ENCODE measurements at places on chromosomes 6 and 20.

DNA sequence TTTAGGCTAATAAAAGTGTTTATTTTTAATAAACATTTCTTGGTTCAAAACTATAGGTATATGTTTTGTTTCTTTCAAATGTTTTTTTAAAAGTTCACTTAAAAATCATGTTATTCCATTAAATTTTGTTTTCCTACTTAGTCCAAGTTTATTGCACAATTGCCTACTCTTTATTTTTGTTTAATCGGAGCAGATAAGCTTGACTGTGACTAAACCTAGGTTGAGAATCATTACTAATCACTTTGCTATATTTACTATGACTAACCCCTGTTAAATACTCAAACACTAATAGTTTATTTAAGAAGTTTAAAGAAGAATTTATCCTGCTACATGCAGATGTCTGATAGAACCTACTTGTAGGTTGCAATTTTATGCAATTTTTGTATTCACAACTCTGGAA, 18.8 kb downstream of the MAP3K4 start:
- no peak for DNase-seq

GRCh38 chr6:53837865-53838769, 43.3 kb downstream of the LRRC1 start:
- DNase-seq, result no peak

DNA sequence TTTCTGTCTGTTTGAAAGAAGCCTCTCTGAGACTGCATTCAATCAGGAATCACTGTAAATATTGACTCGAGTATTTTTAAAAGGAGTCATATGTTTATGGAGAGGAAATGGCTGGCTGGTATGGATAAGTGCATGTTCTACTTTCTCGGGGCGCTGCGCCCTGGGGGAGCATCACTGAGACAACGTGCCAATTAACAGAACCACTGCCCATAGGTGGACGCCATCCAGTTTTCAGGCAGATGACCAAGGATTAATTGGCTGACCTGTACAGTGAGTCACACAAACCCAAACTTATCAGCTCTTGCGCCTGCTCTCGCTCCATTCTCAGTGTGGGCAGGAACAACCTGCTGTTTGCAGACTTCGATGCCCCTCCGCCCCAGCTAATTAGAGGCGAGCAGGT, 571.2 kb downstream of the QKI start:
- DNase-seq, result no peak

DNA sequence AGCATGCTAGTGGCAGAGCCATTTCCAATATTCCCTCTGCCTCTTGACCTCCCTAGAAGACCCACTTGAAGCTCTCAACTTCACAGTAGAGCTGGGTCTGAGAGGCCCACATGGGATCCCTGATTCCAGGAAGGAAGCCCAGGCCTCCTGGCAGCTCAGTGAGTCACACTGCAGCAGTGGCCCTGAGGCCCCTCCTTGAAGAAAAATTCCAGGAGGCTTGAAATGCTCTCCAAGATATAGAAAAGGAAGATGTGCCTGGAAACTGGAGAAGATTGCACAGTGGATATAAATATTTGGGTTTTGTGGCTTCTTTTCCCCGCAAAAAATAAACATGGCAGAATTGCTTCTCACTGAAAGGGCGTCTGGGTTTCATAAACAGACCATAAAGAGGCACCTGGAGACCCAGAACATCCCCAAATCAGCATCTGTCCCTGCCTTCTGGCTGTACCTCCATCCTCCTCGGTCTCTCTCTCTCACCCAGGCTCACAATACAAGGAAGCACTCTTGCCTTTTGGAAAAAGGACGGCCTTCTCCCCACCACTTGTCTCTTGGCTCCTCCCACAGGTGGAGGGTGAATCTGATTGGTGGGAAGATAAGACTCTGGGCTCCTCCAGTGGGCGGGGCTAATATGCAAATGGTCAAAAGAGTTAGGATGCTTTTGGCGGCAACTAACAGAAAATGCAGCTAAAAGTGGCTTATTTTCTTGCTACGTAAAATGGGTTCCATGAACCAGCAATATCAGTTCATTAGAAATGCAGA, 200.0 kb upstream of the SULF2 start:
- DNase-seq, result no peak

DNA sequence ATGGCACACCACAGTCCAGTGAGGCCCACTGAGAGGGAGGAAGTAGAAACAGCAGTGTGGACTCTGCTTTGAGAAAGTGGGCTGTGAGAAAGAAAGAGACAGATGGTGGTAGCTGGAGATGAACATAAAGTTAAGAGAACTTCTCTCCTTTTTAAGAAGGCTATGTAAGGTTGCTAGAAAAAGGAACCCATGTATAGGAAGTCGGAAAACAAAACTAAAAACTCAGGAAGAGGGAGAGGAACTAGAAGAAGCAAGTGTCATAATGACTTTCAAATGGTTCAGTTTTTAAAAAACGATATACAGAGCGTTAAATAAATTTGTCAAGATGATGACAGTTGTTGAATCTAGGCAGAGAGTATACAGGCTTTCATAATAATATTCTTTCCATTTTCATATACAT, 25.4 kb upstream of the GMNN start:
- DNase-seq, result no peak

- DNase-seq, result no peak
Measured at GRCh38 chr6:149045404-149045803, 272.1 kb upstream of the TAB2 start.

GRCh38 chr6:125082908-125083683, 70.5 kb upstream of the TPD52L1 start:
- no peak for DNase-seq

- no peak for DNase-seq
Measured at GRCh38 chr20:53737396-53738038, 143.9 kb upstream of the ZNF217 start.

- DNase-seq, result no peak
Measured at GRCh38 chr6:141153563-141153962, 979.2 kb upstream of the GJE1 start.

DNA sequence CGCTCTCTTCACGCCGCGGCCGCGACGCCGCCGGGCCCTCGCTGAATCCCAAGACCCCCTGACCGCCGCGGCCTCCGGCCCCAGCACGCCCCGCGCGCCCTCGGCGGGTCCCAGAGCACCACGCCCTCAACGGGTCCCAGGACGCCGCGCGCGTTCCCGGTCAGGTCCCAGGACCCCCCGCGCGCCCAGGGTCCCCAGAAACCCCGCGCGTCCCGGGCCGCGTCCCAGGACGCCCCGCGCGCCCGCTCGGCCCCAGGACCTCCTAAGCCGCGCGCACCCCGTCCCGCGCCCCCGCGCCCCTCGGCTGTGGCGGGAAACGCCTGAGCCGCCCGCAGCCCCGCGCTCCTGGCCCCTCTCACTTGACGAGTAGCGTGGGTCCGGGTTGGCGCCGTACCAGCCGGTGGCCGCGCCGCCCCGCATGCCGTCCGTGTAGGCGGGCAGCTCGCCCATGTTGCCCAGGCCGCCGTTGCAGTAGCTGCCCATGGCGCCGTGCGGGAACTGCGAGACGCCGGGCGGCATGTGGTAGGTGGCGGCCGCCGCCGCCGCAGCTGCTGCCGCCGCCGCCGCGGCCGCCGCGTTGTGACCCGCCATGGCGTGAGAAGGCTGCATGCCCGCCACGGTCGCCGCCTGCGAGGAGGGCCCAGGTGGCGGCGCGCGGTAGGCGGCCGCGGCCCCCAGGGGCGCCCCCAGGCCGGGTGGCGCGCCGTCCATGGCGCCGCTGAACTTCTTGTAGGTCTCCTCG, 556 bp downstream of the NKX2-4 start:
- no peak for DNase-seq

Measured in hindlimb muscle (tissue), 1 donor.